A172 (cell line): ENCODE measurements at places on chromosomes 3 and 15.

DNA sequence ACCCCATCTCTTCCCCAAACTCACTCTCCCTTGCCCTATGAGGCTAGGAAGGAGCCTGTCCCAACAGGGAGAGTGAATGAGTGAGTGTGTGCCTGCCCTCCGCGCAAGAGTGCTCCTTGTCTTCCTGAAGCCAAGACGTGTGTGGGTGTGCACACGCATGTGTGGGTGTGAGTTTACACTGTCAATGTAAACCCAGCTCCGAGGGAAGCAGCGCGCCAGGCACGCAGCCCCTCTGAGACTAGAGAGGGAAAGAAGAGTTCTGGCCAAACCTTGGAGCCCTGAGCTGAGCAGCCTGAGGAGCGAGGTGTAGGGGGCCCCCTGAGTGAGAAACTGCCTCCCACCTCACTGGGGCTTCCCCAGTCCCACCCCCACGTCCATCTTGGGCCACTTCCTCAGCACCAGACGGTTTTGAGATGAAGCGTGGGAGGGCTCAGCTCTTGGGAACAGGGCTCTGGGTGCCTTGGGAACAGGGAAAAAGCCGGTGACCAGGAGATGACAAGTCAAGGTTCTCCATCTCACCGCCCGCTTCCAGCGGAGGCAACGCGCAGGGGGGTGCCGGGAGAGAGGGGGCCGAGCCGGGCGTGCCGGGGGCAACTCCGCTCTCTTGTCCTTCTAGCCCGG, 5.1 kb downstream of the MECOM start:
- no peak for DNase-seq

DNA sequence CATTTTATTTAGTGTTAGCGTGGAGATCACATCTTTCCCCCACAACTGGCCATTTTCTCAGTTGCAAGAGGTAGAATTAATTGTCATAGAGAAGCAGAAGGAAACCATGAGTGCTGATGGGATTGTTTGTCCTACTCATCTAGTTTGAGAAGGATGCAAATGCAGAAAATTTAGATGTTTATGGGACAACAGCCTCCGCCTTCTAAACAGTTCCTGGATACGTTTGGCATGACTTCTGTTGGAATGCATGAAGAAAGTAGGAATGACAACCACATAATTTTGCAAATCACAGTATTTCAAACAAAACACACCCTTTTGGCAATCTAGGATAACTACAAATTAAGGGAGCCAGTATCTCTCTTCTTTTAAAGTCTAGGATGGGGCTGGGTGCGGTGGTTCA, 240.1 kb upstream of the SUCLG2 start:
- no peak for DNase-seq

DNA sequence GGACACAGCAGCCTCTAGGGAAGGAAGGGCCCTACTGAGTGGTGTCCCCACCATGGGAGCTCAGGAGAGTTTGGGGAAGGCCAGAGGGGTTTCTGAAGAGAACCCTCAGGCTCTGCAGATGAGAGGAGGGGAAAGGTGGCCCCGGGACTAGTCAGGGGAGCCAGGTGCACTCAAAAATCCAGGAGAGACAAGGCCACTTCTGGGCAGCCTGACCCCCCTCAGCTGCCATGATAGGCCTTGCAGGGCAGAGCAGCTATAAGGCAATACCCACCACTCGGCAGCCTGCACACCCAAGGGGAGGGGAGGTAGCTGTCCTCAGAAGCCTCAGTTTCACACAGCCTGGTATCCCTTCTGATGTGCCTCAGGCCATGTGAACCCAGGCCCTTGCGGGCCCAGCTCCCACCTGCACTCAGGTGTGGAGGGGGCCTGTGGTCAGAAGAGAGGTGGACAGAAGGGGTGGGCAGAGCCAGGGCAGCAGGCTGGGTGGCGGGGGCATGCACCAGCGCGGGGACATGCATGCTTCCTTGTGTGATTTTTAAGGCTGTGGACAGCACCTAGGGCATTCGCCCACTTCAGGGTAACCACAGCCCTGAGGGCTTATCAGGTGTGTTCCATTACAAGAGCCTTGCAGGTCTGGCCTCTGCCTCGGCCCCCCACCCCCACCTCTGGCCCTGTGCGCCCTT, 34.6 kb downstream of the SRPRB start:
- DNase-seq: no peak

DNA sequence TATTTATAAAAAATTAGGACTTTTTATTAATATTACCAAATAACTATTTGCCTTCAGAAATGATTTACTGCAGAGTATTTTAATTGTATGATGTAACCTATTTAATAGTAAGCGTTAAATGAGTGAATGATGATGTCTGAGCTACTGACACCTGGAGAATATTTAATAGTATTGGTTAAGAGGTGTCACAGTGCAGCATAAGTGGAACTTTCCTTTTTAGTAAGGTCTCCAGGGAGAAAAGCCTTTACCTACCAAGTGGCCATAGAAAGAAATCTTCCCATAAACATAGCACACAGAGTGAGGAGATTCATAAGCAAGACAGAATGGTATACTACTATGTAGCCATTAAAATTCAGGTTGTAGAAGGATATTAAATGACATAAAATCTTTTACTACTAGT, 441.7 kb downstream of the TBL1XR1 start:
- no peak for DNase-seq
